ENCODE measurements at places on chromosomes 4 and X.

DNA sequence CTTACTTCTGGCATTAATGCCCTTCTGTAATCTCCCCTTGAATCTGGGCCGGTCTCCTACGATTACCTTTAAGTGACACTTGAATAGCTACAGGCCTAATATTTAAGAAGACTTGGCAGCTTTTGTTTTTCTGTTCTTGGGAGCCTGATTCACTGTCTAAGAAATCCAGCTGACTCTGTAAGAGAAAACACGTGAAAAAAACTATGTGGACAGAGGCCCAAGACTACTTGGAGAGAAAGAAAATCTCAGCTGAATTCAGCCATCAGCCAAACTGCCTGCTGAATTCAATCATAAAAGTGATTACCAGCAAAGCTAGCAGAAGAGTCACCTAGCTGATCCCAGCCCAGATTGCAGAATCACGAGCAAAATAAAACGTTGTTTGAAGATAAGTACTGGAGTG lies 521.2 kb downstream of the MID1IP1 start:
- DNase-seq, result no peak

GRCh38 chr4:52903273-52903672 lies 41.2 kb downstream of the RASL11B start:
- DNase-seq, result no peak

- no peak for DNase-seq
Measured at GRCh38 chrX:67351411-67351810, 192.4 kb upstream of the AR start.

- DNase-seq, result no peak
Measured at GRCh38 chr4:175530655-175531054, 281.4 kb downstream of the GPM6A start.

DNA sequence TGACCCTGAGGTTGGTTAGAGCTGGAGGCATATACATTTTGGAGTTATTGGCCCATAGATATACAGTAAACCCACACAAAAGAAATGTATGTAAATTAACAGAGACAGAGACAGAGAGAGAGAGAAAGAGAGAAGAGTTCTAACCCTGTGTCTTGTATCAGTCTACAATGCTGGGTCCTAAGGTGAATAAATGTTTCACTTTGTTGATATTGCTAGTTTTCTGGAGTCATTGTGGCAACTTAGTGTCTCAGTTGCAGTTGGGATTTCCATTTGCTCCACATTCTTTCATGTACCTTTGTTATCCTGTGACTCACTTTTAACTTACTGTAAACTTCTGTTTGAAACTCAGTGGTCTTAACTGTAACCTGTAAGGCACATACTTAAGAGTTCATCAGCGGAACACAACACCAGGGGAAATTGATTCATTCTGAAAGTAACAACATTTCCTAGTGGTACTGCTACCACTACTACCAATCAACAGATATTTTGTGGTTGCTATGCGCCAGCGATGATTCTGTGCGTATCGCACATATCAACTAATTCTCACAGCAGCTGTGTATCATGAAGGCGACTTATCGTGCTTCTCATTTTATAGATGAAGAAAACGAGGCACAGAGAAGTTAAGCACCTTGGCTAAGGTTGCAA lies 38.5 kb upstream of the ETDA start:
- DNase-seq, result no peak

Data from spinal cord (tissue), 10 donors.